ENCODE measurements at places on chromosomes 4 and X. TPM values are rescaled to one million over a fixed set of nuclear protein-coding genes. Genes with fewer than 3 reads are reported as not detected.

PCDH10 gene
- 4.2 TPM for total RNA-seq

VCX3A gene
- total RNA-seq: not detected

ZMAT1 gene
- total RNA-seq: 0.41 TPM

TBX22 gene
- 0.14 TPM for total RNA-seq

TAB3 gene
- 5.8 TPM for total RNA-seq

MAGEE1 gene
- 7.8 TPM for total RNA-seq

ALAS2 gene
- not detected for total RNA-seq

CFI gene
- total RNA-seq: 0.49 TPM

AFF2 gene
- total RNA-seq: 46.4 TPM

FRMPD3 gene
- total RNA-seq: 5.5 TPM

ITGB1BP2 gene
- total RNA-seq: 1.3 TPM

SMIM10L2A gene
- 0.72 TPM for total RNA-seq

ATP8A1 gene
- total RNA-seq: 41.4 TPM

P2RY8 gene
- not detected for total RNA-seq

LINC00632 gene
- 751 TPM for total RNA-seq

SPANXA1 gene
- not detected for total RNA-seq

ELF2 gene
- 58.4 TPM for total RNA-seq

ODAPH gene
- total RNA-seq: 0.28 TPM

PDLIM3 gene
- total RNA-seq: 2.4 TPM

PCSK1N gene
- total RNA-seq: 103 TPM

HEPH gene
- total RNA-seq: 2.5 TPM

F11 gene
- 0.27 TPM for total RNA-seq

SRPK3 gene
- total RNA-seq: 1.1 TPM

BMP15 gene
- not detected for total RNA-seq

SNX12 gene
- total RNA-seq: 41.3 TPM

AP1S2 gene
- total RNA-seq: 50.0 TPM

SPP1 gene
- total RNA-seq: not detected

SSX4 gene
- total RNA-seq: not detected

INPP4B gene
- total RNA-seq: 14.5 TPM

LNX1 gene
- 13.2 TPM for total RNA-seq

MCF2 gene
- total RNA-seq: 2.4 TPM

ATOH1 gene
- not detected for total RNA-seq

CT47B1 gene
- not detected for total RNA-seq

TCEANC gene
- total RNA-seq: 3.9 TPM

DDX53 gene
- total RNA-seq: not detected

DCAF4L1 gene
- 1.0 TPM for total RNA-seq

ADH1A gene
- not detected for total RNA-seq

FAM120C gene
- total RNA-seq: 4.2 TPM

DSPP gene
- not detected for total RNA-seq

GPR82 gene
- 0.46 TPM for total RNA-seq

ANOS1 gene
- total RNA-seq: 33.5 TPM

CXCL1 gene
- 2.7 TPM for total RNA-seq

GSX2 gene
- total RNA-seq: 0.58 TPM

Measured in motor neuron (in vitro differentiated cells).